Hepatic stellate cell (primary cell): ENCODE measurements at places on chromosomes 6 and 20.

GRCh38 chr6:80161434-80161833 lies 55.0 kb downstream of the BCKDHB start:
- no peak for DNase-seq

GRCh38 chr20:47438464-47439381 lies 63.0 kb upstream of the NCOA3 start:
- DNase-seq = no peak

DNA sequence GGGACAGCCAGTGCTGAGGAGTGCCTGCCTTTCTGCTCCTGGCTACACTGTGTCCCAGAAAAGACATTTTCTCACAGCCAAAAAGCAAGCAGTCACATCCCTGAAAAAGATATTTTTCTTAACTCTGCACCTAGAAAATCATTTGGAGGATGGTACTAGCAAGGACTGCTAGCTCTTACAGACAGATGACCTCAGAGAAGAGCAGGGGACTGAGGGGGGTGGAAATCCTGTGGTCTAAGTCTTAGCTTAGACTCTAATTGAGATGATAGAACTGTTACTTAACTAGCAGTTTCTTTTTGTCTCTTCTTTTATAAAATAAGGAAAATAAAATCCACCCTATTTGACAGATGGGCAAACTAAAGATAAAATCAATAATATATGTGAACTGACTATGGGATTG lies 152.8 kb downstream of the TMEM200A start:
- DNase-seq = no peak

GRCh38 chr6:140897349-140897748 lies 1235.4 kb upstream of the GJE1 start:
- DNase-seq = no peak

GRCh38 chr6:43077333-43077809 lies 1.3 kb downstream of the PTK7 start:
- DNase-seq = no peak

DNA sequence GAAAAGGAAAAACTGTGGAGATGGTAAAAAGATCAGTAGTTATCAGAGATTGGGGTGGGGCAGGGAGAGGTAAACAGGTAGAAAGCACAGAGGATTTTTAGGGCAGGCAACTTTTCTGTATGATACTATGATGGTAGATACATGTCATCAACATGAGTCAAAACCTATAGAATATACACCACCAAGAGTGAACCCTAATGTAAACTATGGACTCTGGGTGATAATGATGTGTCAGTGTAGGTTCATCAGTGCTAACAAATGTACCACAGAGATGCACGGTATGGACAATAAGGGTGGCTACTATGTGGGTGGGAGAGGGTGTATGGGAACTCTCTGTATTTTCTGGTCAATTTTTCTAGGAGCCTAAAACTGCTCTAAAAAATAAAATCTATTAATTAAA lies 18.5 kb downstream of the PACSIN1 start:
- DNase-seq = no peak

DNA sequence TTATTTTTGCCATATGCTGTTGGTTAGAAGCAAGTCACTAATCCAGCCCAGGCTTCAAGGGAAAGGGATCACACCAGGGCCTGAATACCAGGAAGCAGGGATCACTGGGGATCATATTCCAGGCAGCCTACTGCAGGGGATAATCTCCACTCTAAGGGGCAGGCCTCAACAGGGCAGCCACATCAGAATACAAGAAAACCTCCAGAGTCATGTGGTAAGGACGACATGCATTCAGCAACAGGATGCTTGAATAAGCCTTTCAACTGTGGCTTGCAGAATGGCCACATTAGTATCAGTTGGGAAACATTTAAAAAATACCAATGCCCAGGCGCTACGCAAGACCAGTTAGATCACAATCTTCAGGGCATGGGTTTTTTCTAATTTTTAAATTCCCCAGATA lies 109.1 kb downstream of the LY86 start:
- DNase-seq = no peak

DNA sequence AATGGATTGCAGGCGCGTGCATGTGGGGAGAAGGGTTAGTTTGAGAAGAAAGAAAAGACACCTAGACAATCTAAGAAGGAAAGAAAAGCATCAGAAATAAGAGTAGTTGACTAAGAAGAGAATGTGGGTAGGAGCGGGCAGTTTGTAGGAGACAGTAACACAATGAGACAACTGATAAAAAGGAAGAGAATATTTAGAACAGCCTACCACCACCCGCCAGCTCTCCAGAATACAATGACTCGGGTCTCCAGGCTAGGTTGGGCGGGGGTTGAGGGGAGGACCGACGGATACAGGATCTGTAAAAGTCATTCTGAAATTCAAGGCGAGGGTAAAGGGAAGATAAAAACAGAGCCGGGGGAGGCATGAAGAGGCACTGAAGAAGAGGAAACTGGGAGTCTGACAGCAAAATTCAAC lies 712 bp downstream of the ABHD16A start:
- no peak for DNase-seq

- DNase-seq = no peak
These were observed 1.3 kb upstream of the TAPBP start for GRCh38 chr6:33314943-33315792.

DNA sequence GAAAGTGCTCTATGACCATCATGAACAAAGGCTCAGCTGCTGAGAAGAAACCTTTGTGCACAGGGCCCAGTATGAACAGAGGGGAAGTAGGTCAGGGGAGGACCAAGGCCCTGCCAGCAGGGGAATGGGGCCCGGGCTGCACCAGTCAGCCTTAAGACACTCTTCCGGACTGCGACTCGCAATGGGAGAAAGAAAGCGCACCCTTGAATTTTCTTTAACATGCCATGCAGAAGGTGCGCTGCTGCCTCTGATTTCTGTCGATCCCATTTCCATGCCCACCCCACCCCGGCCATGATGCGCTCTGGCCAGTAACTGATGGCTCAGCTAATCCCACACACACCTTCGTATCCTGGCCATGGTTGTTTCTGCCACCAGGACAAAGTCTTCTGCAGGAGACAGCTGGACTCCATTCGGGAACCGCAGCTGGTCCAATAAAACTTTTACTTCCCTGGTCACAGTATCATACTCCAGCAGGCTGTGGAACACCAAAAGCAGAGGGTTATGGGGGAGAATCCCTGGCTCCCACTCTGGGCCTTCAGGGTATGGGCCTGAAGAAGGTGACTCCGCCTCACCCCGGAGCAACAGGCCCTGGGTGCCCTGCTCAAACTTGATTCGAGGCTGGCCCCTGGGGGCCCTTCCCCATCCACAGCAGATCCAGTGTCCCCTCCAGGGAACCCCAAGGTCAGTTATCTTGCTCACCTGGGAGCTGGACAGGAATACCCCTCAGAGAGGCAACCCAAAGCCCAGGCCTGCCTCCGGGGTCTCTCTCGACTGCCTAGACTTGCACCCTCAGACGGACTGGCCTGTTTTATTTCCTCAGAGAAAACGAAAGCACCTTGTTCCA lies 20.3 kb downstream of the CST7 start:
- no peak for DNase-seq

DNA sequence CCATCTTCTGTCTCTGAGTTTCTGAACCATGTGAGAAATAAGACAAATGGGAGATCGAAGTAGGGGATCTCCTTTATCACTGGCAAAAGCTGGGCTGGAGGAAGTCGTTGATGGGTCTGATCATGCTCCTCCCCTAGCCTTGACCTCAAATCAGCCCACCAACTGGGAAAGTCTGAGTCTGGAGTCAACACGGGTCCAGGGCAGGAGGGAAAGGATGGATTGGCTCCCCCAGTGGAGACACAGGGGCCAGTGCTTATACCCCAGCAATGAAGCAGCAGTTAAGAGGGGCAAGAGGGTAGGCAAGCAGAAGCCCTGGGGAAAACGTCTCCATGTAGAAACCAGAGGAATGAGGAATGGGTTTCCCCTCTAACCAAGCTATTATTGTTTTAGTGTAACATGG lies 152.6 kb downstream of the TBC1D7 start:
- no peak for DNase-seq

DNA sequence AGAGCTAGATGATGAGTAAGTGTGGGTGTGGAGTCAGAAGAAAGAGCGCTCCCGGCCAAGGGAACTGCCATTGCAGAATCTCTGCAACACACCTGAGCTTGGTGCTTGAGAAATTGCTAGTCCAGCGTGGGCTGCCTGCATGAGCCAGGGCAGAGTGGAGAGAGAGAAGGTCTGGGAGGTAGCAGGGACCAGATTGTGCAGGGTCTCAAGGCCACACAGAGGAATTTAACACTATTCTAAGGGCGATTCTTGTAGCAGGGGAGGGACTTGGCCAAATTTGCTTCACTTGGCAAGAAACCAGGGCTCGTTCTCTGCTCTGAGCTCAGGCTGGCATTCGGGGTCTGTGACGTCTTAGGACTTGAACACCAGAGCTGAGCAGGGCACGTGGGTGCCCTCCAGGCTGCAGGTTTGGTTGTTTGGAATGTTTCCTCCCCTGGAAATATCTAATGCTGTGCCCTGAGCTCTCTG lies 53.5 kb downstream of the BCAS4 start:
- DNase-seq = no peak

DNA sequence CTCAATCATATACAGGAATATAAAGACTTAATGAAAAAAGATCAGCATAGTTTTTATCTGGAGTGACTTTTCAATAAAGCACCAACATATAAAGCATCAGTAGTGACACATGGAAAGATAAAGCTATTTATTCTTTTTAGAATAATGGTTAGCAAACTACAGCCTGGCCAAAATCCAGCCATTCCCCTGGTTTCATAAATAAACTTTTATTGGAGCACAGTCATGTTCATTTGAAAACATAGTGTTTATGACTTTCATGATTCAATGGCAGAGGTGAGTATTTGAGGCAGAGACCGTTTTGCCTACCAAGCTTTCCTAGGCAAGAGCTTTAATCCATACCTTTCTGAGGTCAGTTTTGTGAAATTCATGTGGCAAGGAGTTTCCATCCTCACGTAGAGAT lies 153.5 kb downstream of the RPS12 start:
- DNase-seq = no peak

DNA sequence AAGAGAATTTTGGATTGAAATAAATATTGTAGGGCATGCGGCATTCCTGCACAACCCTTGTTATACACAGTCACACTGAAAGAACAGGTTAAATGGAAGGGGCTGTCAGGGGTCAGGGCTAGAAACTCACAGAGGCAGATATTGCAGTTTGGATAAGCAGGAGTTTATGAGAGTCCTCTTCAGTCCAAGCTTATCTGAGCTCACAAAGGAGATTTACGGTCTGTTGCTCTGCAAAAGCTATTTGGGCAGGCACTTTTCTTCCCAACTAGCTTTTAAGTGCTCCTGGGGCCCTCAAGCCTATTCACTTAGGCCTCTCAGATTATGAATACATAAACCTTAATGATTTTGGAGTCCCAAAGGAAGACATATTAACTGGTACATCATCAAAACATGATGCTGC lies 156.2 kb downstream of the SOX4 start:
- DNase-seq = no peak

DNA sequence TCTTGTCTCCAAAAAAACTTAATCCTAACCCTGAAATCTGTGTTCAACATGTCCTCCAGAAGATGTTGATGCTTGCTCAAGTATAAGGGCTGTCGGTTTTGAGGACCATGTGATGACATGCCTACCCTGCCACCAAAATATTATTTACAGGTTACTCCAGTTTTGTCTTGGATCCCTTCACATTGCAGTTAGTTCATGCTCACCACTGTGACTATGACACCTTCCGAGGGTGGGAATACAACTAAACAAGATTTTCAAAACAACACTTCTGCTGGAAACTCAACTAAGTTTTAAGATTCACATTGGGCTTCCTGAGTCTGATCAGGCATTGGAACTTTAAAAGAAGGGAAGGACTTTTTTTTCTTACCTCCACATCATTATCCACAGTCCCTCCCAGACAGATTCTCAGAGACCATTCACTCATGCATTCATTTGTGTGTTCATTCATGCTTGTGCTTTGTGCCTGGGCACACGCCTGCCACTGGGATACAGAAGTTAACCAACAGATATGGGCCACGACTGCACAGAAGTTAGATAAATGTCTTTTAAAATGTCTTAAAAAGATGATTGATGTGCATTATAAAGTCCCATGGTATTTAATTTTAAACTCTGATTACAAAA lies 118.7 kb upstream of the GJE1 start:
- DNase-seq = no peak

DNA sequence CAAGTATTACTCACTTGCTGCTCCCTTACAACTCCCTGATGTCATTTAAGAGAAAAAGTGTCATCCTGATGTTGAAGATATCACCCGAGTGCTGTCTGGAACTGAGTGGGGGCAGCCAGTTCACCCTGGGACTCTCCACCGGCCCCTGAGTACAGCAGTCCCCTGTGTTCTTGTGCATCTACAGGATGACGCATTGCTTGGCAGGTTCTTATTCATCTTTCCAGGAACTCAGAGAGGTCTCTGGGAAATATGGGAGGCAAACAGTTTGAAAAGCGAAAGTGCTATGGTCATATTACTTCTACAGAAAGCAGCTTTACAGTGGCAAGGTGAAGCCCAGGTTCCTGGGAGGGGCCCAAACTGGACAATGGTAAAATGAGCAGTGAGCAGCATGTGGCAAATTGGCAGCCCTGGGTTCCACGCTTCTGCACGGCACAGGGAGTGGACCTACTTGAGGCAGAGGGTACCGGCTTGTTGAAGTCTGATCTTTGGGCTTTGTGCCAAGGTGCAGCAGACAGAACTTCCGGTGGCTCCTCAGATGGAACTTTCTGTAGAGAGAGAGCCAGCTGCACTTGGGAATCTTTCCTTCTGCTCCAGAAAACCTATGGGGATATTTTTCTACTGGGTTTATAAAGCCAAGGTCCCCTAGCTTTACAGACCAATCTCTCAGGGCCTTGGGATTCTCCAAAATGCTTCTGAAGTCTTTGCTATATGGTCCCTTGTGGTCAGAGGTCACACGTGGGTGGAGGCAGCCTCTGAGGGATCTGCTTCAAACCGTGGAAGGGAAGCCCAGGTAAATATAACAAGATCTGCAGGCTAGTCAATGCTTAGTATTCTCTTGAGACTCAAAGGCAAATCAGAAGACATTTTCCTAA lies 128.3 kb downstream of the MAP3K7 start:
- no peak for DNase-seq

- no peak for DNase-seq
These were observed 115.7 kb downstream of the PRIM2 start for GRCh38 chr6:57432919-57433684.

GRCh38 chr6:166487148-166487547 lies 99.3 kb downstream of the RAMACL start:
- no peak for DNase-seq

- DNase-seq = no peak
These were observed 17.1 kb downstream of the GFRA4 start for GRCh38 chr20:3646067-3646440.

GRCh38 chr6:157411368-157411767 lies 30.4 kb downstream of the ZDHHC14 start:
- DNase-seq = no peak
